ENCODE measurements at places on chromosomes 5 and 9.

DNA sequence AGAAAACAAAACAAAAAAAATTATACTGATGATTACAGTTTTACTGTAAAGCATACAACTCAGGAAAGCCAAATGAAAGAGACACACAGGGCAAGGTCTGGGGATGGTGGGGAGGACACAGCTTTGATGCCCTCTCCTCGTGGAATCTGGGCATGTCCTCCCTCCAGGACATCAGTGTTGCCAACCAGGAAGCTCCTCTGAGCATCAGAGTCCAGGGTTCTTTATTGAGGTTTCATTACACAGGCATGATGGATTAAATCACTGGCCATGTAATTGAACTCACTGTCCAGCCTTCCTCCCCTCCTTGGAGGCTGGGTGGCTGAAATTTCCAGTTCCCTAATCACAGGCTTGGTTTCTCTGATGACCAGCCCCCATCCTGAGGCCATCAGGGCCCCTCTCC, 89.6 kb upstream of the MIER3 start:
- DNase-seq = no peak

DNA sequence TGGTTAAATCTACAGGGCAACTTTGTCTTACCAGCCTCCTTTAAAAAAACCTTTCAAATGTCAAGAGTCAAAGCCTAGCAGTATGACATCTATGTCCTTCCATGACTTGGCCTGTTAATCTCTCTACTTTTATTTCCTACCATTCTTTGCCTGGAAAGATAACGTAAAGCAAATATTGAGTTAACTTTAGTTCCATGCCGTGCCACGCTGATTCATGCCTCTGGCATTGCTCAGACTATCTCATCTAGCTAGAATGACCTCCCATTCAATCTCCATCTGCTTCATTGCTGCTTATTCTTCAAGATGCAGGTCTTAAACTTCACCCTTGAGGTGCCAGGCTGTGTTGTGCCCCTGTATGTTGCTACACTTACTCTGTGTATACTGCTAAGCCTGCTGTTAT, 729.8 kb downstream of the EFNA5 start:
- no peak for DNase-seq

DNA sequence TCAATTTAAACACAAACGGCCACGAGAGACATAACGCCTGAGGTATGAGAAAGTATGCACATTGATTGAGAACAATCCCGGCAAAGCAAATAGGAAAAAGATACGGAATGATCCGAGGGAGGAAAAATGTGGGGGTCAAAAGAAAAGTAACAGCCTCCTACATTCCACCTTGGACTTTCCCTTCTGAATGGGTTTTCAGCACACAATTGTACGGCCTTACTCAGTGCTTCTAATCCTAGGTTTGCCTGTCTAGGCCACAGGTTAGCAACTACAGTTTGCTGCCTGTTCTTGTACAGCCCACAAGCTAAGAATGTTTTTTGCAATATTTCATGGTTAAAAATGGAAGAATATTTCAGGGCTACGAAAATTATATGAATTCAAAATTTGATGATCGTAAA, 46.2 kb upstream of the RNF20 start:
- DNase-seq = no peak

GRCh38 chr5:176171171-176171760, 67.0 kb upstream of the SIMC1 start:
- no peak for DNase-seq

- DNase-seq = no peak
Measured at GRCh38 chr9:87556039-87556438, 58.4 kb downstream of the DAPK1 start.

GRCh38 chr5:1887588-1888360, 5.0 kb upstream of the IRX4 start:
- no peak for DNase-seq

- no peak for DNase-seq
Measured at GRCh38 chr5:169549453-169550100, 34.0 kb upstream of the SPDL1 start.

- DNase-seq = no peak
Measured at GRCh38 chr5:99878830-99879229, 656.3 kb upstream of the FAM174A start.

GRCh38 chr5:168341178-168341577, 49.7 kb downstream of the WWC1 start:
- DNase-seq = no peak

GRCh38 chr9:1353291-1353690, 303.1 kb downstream of the DMRT2 start:
- DNase-seq = no peak

GRCh38 chr9:11086561-11086960, 473.8 kb upstream of the PTPRD start:
- DNase-seq = no peak

- DNase-seq = no peak
Measured at GRCh38 chr5:122902263-122902662, 56.9 kb downstream of the SNX24 start.

- no peak for DNase-seq
Measured at GRCh38 chr9:93828331-93829097, 126.6 kb downstream of the BARX1 start.

DNA sequence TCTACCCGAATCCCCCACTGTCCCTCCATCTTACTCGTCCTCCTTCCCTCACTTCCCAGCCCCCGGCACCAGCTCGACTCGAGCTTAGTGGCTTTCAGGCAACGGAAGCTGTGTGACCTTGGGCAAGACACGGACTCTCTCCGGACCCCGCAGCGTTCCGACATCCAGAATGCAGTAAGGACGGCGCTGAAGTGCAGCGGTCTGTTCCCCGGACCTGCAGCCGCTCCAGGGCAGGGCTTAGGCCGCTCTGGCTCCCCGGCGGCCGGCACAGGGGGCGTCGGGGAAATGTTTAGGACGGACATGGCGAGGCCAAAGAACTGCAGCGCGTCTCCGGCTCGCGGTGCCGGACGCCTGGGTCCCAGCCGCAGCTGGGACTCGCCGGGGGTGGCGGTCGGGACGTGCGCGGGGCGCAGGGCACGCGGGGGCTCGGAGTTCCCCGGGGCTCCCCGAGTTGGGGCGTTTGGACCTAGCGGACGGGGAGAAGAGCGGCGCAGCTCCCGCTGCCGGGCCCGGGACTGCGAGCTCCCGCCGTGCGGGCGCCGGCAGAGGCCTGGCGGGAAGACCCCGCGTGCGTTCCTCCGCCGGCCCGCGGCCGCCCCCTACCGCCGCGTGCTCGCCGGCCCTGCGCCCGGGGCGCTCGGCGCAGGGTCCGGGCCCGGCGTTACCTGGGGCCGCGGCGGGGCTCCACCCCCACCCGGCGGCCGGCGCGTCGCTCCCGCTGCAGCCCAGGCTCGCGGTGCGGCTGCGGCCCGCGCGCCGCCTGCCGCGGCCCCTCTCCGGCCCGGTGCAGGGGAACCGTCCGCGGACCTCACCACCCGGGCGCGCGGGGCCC, 5.6 kb upstream of the RNF44 start:
- no peak for DNase-seq

GRCh38 chr5:151873701-151874100, 51.0 kb downstream of the GLRA1 start:
- DNase-seq = no peak

DNA sequence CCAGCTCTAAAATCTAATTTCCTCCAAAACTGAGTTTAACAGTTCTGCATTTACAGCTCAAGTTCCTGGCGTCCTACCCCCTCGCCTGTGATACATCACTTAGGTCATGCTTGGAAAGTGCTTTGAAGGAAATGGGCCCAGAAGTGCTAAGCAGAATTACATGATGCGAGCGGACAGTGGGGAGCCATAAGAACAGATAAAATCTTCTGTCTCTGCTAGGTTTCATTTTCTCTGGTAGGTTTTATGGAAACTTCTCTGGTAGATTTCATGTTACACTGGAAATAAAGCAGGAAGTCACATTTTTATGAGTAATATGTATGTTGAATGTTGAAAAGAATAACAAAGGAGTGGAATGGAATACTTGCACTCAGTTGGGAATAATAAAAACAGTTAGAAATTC, 138.3 kb downstream of the ZDHHC21 start:
- DNase-seq = no peak

GRCh38 chr5:170746075-170746960, 37.2 kb upstream of the GABRP start:
- DNase-seq = no peak

- DNase-seq = no peak
Measured at GRCh38 chr9:138105123-138105415, 227.5 kb downstream of the CACNA1B start.

DNA sequence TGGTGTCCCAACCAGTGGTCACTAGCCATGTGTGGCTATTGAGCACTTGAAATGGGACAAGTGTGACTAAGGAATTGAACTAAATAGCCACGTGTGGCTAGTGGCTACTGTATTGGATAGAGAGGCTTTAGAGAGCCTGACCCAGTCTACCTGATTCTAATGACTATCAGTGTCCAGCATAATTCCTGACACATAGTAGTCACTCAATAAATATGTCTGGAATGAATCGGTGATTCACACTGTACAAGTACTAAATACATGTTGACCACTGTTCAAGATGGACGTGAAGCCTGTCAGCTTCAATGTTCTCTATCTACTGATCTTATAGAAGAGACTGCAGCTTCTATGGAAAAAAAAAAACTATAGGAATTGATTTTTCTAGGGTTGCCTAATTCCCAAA, 57.7 kb upstream of the MAST4 start:
- DNase-seq = no peak

GRCh38 chr9:18791074-18791473, 241.9 kb downstream of the SAXO1 start:
- no peak for DNase-seq

- DNase-seq = peak; percentile 59
Measured at GRCh38 chr9:136546697-136547501, 1.1 kb upstream of the NOTCH1 start.

Measured in activated naive CD8-positive, alpha-beta T cell treated with anti-CD3 and anti-CD28 coated beads, Interleukin-2, amount 50 U/mL, for 24 hours (primary cell).